MCF 10A (cell line): ENCODE measurements at places on chromosomes 5 and 9.

DNA sequence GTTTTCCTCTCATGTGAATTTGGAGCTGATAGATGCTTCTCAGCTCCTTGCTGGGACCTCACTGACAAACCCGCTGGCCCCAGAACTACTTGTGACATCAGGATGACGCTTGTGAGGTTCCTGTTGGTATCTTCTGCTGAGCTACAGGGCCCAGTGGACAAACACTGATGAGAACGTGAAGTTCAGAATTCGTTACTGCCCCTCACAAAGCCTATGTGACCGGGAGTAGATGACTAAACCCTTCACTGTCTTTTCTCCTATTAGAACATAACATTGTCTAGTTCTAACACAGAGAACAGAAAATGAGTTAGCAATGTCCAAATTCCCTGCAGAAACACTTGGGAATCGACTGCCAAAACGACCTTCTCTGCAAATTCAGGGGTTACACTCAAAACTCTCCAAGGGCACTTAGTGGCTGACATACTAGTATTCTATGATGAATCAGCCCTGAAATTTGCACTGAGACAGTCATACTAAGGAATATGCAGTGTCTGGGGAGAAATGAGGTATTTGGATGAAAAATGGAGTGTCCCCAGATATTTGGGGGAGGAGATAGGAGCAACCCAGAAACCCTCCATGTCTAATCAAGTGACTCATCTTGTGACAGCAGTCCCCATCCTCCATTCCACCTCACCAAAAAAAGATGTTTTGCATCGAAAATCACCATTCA, 143.2 kb upstream of the TRIM32 start:
- H3K27me3 ChIP-seq: no peaks in the 10 kb centered on the region
- DNase-seq: no peak
- no peak overlapping the region for H3K27ac ChIP-seq
- H3K4me3 ChIP-seq: no peak overlapping the region
- H3K4me1 ChIP-seq: peaks cover 20% of the 10 kb centered on the region
- H3K36me3 ChIP-seq: no peaks in the 10 kb centered on the region

GRCh38 chr5:17709011-17709710, 74.9 kb downstream of the TAF11L14 start:
- DNase-seq: no peak
- no peaks in the 10 kb centered on the region for H3K27me3 ChIP-seq
- no peak overlapping the region for H3K4me3 ChIP-seq
- H3K36me3 ChIP-seq: no peaks in the 10 kb centered on the region

DNA sequence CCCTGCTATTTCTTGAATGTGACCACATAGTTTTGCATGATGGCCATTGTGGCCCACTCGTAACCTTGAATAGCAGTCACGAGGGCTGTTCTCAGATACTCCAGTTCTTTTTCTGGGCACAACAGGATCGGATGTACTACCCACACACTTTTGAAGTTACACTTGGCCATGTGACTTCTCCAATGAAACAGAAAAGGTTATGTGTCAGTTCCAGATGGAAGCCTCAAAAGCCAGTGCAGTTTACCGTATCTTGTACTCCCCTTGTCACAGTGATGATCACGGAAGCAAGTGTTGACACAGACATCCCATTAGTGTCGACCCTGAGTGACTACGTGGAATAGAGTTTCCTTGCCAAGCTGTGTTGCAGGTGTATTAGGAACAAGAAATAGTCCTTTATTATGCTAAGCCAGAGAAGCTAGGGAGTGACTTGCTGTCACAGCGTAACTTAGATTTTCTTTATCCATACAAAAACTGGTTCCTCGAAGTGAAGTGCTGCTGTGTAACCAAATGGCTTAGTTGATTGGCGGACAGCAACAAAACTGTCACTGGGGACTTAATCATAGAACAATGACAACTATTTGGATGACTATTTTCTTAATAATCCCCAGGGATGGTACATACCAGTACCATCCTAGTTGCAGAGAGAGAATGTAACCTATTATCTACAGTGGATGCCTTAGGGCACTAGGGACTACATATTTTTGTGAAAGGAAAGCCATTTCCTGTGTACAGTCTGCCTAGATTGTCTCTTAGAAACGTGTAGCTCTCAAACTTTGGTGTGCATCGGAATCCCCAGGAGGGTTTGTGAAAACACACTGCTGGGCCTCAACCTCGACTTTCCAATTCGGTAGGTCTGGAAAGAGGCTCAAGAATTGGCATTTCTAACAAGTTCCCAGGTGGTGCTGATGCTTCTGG, 90.1 kb upstream of the DMRT1 start:
- H3K27me3 ChIP-seq: no peaks in the 10 kb centered on the region
- peaks cover 15% of the 10 kb centered on the region for H3K4me1 ChIP-seq
- H3K36me3 ChIP-seq: peaks cover 36% of the 10 kb centered on the region
- no peak for DNase-seq

DNA sequence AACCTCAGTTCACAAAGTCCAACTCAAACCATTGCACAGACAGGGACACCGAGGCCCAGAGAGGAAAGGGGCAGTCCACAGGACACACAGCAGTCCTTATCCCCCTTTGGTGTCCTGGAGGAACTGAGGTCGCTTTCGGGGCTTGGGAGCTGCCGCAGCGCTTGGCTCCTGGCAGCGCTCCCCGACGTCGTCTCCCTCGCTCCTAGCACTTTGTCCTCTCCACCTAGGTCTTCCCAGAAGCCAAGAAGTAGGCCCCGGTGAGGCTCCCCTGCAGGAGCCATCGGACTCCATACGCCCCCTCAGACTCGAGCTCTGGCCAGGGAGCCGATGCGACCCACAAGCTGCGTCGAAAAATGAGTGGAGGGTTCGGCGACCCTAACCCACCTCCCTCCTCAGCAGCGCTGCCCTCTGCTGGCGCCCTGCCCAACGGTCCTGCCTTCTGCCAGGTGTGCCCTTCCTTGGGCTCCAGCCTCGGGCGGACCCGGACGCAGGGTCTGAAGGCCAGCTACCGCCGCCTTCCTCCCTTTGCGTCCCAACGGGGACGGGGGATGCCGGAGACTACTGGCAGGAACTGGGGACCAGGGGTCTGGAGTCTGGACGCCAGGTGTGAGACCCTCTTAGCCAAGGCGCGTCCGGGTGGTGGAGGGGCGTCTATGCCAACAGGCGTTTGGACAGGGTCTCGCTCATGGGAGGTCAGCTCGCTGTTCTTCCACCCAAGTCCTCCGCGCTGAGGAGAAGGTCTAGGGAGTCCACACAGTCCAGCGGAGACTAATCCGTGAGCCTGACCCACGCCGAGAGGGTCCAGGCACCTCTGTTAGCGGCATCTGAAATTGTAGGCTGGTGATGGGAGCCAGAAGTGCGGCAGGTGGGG, 2.1 kb upstream of the PRDM12 start:
- H3K36me3 ChIP-seq: no peaks in the 10 kb centered on the region
- H3K4me3 ChIP-seq: no peak overlapping the region
- H3K27ac ChIP-seq: no peak overlapping the region
- peaks cover 82% of the 10 kb centered on the region for H3K27me3 ChIP-seq
- no peak for DNase-seq

DNA sequence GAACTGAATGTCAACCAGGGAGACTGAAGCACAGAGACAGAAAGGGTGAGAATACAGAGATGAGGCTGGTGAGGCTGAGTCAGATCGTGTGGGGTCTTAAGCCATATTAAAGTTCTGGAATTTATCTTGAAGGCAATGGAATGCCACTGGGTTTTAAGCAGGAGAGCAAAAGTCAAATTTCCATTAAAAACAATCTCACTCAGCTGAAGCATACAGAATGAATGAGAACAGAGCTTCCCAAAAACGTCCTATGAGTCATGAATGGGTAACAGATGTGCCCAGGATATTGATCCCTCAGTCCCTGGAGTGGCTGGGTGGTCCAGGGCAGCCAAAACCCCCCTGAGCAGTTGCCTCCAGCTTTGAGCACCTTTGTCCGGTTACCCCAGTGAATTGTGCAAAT, 44.9 kb downstream of the PFDN1 start:
- H3K27ac ChIP-seq: peak overlapping the region; percentile 93
- no peaks in the 10 kb centered on the region for H3K27me3 ChIP-seq
- peaks cover 43% of the 10 kb centered on the region for H3K4me1 ChIP-seq
- peaks cover 15% of the 10 kb centered on the region for H3K36me3 ChIP-seq

DNA sequence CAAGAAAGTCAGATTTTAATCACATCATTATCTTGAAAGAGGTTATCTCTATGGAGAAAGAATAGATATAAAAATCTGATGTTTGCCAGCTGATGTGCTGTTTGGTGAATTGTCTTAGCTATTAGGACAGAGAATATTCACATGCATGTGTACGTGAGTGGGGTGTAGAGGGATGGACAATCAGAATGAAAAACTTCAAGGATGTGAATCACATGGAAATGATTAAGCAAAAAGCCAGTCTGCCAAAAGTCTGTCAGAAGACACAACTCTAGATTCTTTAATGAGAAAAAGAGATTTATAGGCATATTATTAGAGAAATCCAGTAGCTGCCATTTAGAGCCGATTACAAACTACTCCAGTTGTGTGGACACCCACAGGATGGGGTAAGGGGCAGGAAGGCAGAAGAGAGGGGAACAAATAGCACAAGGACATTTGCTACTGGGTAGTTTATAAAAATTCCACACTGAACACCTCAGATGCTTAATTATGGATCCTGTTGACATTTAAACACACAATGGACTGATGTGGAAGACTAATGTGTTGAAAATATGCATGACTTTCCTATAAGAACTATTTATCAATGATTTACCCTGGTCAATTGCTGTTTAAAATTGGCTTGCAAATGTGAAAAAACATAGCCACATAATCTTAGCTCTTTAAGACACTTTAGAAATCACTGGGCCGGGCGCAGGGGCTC, 127.4 kb downstream of the PTTG1 start:
- peaks cover 24% of the 10 kb centered on the region for H3K4me1 ChIP-seq
- H3K36me3 ChIP-seq: no peaks in the 10 kb centered on the region
- DNase-seq: no peak
- no peaks in the 10 kb centered on the region for H3K27me3 ChIP-seq
- H3K4me3 ChIP-seq: no peak overlapping the region

GRCh38 chr9:37218800-37219425, 98.5 kb downstream of the ZCCHC7 start:
- peaks cover 6% of the 10 kb centered on the region for H3K36me3 ChIP-seq
- no peak overlapping the region for H3K27ac ChIP-seq
- H3K4me1 ChIP-seq: peaks cover 12% of the 10 kb centered on the region

DNA sequence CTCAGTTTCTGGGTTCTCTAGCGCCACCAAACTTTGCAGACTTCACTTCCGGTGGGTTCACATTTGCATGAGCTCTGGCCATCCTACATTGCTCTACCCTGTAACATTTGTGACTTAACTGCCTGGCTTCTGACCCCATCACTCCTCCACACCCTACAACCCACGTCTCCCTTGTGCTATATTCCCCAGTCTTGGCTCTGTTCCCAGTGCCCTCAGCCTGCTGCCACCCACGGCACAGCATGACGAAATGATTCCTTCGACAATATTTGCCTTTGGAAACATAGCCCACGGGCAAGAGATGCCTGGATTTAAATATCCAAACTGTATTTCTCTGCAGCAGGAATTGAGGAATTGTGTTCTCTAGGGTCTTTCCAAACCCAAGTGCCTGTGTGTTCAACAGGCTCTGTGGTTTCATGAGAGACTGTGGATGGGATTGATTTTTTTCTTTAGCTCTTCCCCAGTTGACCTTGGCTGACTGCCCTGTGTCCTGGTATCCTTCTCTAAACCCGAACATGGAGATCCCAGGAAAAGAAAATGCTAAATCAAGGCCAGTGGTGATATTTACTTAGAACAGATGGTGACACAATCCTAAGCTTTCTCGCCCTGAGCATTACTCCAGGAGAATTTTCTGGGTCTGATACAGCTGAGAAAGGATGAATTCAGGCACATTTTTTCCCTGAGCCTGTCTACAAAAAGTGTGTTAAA, 44.4 kb upstream of the GRIA1 start:
- H3K4me3 ChIP-seq: peak overlapping the region; percentile 5
- no peaks in the 10 kb centered on the region for H3K36me3 ChIP-seq
- H3K27me3 ChIP-seq: no peaks in the 10 kb centered on the region
- H3K27ac ChIP-seq: no peak overlapping the region

DNA sequence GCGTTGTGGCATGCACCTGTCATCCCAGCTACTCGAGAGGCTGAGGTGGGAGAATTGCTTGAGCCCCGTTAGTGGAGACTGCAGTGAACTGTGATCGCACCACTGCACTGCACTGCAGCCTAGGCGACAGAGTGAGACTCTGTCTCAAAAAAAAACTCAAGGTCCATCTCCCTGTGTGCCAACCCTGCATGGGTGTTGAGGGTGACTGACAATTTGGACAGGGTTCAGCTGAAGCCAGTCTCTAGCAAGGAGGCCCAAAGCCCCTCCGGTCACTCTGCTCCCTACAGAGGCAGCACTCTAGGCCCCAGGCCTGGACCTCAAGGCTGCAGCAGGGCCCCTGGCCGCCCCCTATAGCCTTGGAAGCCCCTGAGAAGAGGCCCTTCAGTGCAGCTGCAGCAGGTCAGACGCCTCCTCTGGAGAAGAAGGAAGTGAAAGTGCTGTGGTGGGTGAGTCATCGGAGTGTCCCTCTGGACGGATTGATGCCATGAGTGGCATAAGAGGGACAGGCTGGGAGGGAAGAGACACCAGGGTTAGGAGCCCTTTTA, 39.2 kb upstream of the NEK6 start:
- no peaks in the 10 kb centered on the region for H3K36me3 ChIP-seq
- H3K4me3 ChIP-seq: no peak overlapping the region
- H3K4me1 ChIP-seq: no peaks in the 10 kb centered on the region
- peak; percentile 56 for DNase-seq
- no peaks in the 10 kb centered on the region for H3K27me3 ChIP-seq

DNA sequence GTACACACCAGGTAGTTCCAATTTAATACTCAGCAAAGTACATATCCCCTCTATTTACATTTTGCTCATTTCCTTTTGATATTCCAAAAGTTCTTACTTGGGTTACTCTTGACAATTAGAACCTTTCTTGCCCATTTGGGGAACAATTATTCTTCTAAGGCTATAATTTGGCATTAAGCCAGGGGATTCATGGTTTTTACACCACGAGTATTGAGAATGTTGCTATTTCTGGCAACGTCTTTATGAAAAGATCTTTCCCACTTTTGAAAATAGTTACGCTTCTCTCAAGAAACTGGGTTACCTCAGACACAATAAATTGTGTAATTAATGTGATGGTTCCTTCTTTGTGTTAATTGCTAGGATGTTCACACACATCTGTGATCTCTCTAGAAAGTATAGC, 11.5 kb upstream of the CAAP1 start:
- no peaks in the 10 kb centered on the region for H3K27me3 ChIP-seq
- H3K36me3 ChIP-seq: peaks cover 58% of the 10 kb centered on the region
- no peak overlapping the region for H3K27ac ChIP-seq
- H3K4me3 ChIP-seq: no peak overlapping the region

GRCh38 chr5:132363431-132364112, 5.9 kb upstream of the SLC22A5 start:
- peaks cover 7% of the 10 kb centered on the region for H3K36me3 ChIP-seq
- DNase-seq: peak; percentile 99
- peaks cover 52% of the 10 kb centered on the region for H3K4me1 ChIP-seq
- peak overlapping the region; percentile 45 for H3K4me3 ChIP-seq
- peak overlapping the region; percentile 99 for H3K27ac ChIP-seq
- no peaks in the 10 kb centered on the region for H3K27me3 ChIP-seq
